ENCODE measurements at places on chromosomes 5 and 9. TPM values are rescaled to one million over a fixed set of nuclear protein-coding genes. Genes with fewer than 3 reads are reported as not detected.

The POU5F2 gene
- total RNA-seq = 0.51 TPM

The SPATA31C1 gene
- total RNA-seq = not detected

The CERCAM gene
- 17.5 TPM for total RNA-seq

The IFNA8 gene
- total RNA-seq = not detected

The CDX1 gene
- total RNA-seq = not detected

The ABLIM3 gene
- 19.5 TPM for total RNA-seq

The PTPDC1 gene
- total RNA-seq = 3.6 TPM

The MARCOL gene
- not detected for total RNA-seq

The SCGB3A2 gene
- total RNA-seq = not detected

The SPARC gene
- total RNA-seq = 525 TPM

The SLC36A2 gene
- total RNA-seq = not detected

The SH3GL2 gene
- not detected for total RNA-seq

The FAF2 gene
- total RNA-seq = 48.4 TPM

The POMT1 gene
- 28.4 TPM for total RNA-seq

The ADGRD2 gene
- not detected for total RNA-seq

The GABBR2 gene
- 10.2 TPM for total RNA-seq

The CD74 gene
- total RNA-seq = 1.2 TPM
